LHCN-M2 (cell line): ENCODE measurements at places on chromosomes 11 and 22.

GRCh38 chr11:47109727-47110246 lies 66.9 kb downstream of the ARFGAP2 start:
- no peak for DNase-seq

DNA sequence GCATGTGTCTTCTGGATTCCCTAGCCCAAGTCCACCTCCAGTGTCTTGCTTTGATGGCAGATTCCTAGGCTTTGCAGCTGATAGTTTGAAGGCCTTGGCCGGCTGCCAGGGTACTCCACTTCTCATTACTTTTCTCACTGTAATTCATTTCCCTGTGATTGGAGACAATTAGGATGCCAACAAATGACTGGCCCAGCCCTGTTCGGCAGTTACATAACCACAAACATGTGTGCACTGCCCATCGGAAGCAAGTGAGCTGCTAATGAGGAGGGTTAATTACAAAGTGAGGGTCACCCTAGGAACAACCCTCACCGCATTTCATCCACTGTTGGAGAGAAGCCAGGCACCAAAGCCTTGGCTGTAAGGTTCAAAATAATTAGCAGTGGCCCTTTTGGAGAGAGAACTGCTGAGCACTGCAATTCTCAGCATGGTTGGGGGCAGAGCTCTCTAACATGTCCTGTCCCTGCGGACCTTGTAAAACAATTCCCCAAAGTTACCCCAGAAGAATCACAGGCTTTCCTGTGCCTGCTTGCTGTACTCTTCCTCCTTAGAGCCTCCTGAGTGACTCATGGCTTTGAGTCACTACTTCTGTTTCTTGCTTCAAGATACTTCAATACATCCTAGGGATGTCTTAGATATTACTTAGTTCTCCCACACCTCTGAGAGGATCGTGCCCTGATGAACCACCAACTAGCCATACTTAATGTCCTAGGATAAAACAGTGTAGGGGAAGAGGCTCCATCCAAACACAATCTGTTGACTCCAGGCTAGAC lies 109.7 kb upstream of the GALNT18 start:
- DNase-seq = peak; percentile 72

DNA sequence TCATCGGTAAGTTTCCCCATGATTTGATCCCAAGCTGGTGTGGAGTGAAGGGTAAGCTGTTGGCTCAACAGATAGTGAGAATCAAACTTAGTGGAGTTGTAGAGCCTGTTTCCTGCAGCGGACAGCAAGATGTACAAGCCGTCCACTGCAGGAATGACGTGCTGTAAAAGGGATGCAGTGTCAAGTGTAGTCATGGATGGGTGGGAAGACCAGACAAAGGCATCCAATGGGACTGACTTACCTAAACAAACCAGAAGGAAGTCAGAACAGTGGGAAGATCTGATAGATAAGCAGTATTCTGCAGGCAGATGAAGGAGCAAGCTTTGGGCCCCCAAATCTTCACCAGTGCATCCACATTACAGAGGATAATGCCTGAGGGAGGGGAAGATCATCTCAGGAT lies 8.8 kb downstream of the ZBTB16 start:
- no peak for DNase-seq

DNA sequence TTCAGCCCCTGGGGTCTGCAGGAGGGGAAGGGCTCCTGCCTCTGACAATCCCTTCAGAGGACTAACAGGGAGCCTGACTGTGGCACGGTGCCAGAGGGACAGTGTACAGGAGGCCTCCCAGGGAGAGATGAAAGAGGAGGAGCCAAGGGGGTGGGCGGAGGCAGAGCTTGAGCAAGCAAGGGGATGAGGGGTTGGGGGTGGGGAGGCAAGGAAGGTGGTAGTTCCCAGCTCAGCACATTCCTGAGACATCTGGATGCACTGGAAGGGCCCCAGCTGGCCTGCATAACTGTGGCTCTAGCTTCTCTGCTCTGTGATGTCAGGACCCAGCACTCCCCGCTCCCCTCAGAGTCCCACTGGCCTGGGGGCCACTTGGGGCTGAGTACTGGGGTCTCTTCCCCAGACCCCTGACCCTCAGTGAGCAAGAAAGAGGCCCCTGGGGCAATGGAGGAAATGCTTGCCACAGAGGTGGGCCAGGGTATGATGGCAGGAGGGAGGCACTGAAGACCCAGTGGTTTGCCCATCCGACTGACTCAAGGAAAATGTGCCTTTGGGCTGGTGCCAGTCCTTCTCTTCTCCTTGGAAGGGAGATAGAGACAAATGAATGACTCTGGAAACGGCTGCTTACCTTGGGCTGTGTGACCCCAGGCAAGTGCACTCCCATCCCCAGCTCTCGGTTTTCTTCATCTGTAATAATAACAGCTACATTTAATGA lies 13.3 kb downstream of the CREB3L1 start:
- DNase-seq = peak; percentile 92

DNA sequence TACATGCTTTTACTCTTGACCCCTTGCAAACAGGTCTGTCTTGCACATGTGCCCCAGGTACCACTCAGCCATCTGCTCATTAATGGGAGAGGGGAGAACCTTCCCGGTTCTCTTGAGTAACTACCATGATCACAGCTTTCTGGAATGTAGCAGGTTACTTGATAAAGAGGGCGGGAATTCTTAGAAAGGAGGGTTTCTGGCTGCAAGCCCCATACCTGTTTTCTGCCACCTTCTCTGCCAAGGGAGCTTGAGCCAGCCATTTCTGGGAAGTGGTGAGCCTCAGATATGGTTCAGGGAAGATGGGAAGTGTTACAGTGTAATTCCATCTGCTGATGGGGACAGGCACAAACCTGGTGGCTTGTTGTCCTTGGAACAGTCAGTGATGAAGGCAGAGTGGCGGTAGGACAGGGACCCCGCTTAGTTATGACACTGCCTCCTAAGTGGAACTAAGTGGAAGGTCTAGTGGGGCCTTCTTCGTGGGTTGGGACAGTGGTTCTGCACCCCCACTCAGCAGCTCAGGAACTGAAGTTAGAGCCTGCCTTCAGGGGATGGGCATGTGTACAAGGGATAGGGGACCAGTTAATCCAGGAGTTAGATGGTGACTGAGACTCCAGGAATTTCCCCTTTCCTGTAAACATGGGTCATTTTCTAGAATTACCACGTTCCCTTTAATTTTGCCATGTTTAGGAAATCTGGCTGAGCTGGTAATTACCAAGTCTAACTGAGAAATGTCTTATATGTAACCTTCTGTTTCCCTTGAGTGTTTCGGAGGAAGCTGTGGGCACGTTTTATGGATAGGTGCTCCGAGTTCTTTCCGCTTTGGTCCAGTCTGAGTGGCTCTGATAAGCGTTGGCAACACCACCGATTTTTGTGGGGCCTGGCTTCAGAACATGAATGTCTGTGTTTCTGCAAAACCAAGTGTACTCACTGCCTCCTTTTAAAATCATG lies 35.3 kb downstream of the BCR start:
- peak; percentile 40 for DNase-seq
